ENCODE measurements at places on chromosomes 2 and 18.

DNA sequence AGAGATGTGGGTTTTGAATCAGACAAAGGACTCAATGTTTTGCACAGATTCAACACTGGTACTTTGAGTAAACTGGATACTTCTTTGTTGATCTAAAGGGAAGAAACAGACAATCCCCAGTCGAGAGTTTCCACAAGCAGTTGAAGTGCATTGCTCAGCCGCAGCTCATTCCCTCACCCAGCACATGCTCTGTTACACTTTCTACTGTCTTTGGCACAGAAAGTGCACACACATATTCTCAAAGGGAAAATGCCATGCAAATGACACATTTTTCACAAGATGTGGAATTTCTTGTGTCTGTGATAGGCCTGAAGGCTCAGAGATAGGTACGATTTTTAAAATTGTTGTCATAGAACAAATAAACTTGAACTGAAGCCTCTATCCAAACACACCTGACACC, 258.9 kb upstream of the TRIB2 start:
- DNase-seq, result no peak

GRCh38 chr2:85511008-85511811, 27.8 kb upstream of the MAT2A start:
- no peak for DNase-seq

GRCh38 chr2:8684878-8685696, 3.2 kb downstream of the ID2 start:
- DNase-seq, result peak; percentile 55

DNA sequence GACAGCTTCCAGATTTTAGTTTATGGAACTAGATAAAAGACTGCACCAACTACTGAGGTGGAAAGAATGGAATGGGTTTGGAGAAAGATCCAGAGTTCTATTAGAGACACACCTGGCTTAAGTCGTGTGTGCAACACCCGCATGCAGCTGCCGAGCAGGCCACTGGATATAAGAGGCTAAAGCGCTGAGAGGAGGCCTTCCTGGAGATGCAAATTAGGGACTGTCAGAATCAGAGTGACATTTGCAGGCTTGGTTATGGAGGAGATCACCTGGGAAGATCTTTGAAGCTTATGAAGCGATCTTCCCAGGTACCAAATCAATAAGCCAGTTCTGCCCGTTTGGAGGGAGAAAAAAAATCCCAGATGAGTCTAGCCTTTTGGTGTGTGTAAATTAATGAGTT, 30.4 kb upstream of the KLHL29 start:
- no peak for DNase-seq

DNA sequence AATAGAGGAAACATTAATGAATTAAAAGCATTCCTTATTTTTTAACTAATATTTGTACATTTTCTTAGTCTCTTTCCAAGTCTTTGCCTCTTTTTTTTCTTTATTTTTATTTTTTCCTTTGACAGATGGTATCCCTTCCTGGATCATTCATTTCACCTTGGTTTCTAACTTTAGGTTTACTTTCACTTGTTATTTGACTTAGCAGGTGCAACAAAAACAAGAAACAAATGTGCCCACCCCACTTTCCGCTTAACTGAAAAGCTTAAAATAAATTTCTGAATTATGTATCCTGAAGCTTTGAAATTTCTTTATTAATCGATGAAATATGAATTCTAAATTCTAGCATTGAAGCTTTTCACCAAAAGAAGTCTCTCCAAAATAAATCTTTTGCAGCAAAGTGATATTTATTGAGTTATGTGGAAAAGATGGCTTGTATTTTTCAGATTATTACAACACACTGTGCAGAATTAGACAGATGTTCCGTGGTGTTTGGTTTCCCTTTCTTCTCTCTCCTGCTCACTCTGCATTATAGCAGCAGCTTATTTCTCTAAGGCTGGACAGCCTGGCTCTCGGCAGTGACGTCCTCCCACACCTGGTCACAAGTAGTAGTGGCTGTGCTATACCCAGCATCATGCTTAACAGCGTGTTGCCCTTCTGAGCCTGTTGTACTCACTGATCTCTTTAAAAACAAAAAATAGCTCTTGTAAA, 99.1 kb upstream of the ZNF397 start:
- no peak for DNase-seq

GRCh38 chr2:95376311-95377215, 25.9 kb upstream of the FAHD2A start:
- no peak for DNase-seq

GRCh38 chr2:151886241-151886640, 58.0 kb upstream of the ARL5A start:
- no peak for DNase-seq

GRCh38 chr18:63444580-63444979, 22.3 kb upstream of the VPS4B start:
- no peak for DNase-seq

DNA sequence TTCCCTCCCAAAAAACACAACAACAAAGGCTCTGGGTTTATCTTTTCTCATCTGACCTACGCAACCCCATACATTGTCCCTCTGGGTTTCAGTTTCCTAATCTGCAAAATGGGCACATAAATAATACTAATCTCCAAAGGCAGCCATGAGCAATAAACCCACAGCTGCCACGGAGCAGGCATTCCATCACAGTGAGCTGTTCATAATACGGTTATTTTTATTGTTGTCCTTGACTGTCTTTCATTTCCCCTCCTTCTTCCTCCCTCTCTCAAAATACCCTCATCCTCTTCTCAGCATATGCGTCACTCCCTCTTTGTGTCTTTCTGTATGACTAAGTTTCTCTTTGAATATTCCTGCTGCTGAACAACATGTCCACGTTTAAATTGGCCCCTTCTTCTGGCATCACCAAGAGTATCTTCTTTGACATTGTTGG, 129.8 kb upstream of the CAB39 start:
- no peak for DNase-seq

DNA sequence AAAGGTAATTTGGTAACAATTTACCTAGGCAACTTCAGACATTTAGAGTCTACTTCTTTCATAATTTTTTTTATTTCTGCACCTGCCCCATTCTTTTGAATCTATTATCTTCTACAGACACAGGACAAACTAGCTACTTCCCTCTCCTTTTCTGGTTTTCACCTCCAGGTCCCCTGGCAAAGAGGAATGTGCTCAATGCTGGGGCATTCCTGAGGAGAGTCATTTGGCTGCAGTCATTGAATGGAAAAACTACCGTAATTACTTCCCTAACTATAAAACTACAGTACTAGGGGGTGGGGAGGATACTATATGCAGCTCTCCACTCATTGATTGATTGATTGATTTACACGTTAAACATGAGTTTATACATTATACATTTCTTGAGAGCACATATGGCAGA, 11.2 kb upstream of the ARHGAP28 start:
- DNase-seq, result no peak

- no peak for DNase-seq
Observed at GRCh38 chr2:109350526-109350925, 221.5 kb downstream of the SH3RF3 start.

DNA sequence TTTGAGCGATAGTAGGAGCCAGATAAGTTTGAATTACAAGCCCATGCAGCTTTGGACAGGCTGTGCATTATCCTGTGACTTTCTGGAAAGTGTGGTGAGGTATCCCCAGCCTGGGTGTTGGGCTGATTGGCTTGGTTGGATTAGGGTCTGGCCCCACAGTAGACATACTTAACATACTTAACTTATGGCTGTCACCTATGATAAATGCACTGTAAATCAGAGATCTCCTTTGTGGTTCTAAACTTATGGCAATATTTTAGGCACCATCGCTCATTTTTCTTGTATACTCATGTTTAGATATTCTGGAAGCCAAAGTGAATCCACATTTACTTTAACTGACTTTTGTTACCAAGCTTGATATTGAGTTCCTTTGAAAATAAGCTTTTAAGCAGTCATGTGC, 54.8 kb downstream of the SPTBN1 start:
- DNase-seq, result no peak

GRCh38 chr2:28451793-28452533, 43.9 kb upstream of the PLB1 start:
- no peak for DNase-seq

GRCh38 chr2:47034973-47035609, 119.5 kb upstream of the MCFD2 start:
- no peak for DNase-seq

DNA sequence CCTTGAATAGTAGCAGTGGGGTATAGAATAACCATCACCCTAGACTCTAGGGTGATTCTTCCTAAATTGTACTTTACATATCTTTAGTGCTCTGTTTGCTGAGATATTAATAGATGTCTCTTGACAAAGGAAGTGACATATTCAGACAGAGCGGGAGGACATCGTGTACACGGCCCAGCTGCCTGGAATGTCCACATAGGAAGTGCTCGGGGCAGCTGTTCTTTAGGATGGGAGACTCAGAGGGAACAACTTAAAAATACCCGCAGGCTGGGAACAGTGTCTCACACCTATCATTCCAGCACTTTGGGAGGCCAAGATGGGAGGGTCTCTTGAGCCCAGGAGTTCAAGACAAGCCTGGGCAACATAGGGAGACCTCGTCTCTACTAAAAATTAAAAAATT, 206.1 kb downstream of the FAM210A start:
- no peak for DNase-seq

- DNase-seq, result no peak
Observed at GRCh38 chr2:42138163-42139015, 30.8 kb upstream of the EML4 start.

DNA sequence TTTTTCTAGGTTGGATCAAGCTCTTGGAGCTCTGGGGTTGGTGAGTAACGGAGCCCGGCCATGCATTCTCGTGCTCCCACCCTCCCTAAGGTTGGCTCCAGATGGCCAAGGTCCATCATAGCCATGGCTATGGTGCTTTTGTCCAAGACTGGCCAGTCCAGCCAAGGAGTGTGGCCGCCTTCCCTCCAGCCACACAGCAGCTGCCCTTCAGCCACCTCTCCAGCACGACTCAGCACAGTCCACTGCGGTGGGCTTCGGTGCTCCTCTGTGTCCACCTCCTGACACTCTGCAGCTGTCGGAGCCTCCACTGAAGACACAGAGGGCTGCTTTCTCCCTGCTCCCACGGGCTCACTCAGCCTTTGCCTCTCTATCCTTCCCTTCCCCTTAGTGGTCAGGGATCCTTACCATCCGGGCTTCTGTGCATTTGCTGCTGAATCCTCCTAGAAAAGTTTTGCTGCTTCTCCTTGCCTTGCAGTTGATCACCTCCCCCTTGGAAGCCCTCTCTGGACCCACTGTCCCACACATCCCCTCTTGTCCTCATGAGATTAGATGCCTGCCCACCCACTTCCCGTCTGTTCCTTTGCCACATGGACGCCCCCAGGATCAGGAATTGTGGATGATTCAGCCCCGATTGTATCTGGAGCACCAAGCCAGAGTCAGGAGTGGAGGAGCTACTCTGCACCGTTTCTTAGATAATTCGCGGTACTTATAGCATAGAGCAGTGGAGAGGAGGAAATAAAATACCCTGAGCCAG, 177.1 kb upstream of the COPS8 start:
- no peak for DNase-seq

GRCh38 chr18:4251873-4252272, 203.2 kb downstream of the DLGAP1 start:
- no peak for DNase-seq

DNA sequence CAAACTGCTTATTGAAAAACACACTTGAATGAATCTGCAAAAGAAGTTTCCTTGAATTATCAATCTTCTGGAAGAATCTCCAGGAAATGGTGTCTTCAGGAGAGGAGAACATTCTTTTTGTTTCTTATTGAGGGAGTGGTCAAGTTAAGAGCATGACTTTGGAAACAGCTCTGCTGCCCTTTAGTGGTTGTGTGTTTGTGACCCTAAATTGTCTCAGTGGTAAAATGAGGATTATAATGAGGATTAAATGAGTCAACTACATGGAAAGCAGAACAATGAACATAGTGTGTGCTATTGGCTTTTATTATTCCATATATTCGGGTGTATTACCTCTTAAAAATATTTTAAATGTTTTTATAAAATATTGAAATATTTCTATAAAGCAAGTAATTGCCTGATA, 44.8 kb upstream of the TANC1 start:
- no peak for DNase-seq

DNA sequence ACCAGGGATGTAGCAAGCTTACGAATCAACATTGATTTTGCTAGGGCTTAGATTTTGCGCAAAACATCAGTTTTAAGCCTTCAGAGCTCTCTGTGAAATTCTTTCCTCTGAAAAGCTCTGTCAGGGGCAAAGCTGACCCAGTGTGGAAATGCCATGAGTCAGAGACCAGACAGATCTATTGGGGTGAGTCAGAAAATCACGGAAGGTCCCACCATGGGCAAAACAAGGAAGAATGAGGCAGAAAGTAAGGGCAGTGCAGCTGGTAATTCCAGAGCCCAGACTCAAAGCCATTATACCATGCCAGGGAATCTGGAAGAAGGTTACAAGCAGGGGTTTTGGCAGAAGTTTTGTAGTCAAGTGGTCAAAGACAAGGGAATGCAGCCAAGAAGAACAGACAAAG, 256.6 kb upstream of the CTAGE1 start:
- DNase-seq, result no peak

GRCh38 chr18:452816-453215, 47.7 kb downstream of the COLEC12 start:
- no peak for DNase-seq

DNA sequence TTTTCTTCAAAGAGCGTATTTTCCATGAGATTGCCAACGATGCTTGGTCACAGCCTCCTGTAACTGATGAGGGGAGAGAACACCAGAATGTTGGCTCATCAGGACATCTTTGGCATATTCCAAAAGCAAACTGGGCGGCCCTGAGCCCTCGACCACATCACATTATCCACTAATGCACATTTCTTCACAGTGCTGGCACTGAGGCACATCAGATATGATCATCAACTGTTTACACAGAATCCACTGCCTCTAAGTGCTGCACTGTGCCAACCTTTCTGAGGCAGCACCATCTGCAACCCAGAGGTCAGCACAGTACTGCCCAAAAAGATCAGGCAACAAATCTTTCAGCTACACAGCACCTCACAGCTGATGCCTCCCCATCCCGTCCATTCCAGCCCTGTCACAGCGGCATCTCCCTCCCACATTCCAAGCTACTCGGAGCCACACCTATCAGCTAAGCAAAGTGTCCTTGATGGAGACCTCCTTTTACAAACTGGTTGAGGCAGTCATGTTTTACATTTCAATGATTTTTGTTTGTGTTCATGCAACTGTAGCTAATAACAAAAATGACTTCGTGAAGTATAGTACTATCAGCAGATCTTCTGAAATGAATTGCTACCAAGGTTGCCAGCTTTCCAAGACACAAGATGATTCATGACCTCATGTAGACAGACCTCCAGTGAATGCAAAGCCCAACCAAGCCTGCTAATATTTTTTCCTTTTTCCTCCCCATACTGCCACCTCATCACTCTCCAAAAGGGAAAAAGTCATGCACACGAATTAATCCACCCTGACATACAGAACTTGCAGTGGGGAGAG, 32.3 kb downstream of the MYO5B start:
- no peak for DNase-seq

DNA sequence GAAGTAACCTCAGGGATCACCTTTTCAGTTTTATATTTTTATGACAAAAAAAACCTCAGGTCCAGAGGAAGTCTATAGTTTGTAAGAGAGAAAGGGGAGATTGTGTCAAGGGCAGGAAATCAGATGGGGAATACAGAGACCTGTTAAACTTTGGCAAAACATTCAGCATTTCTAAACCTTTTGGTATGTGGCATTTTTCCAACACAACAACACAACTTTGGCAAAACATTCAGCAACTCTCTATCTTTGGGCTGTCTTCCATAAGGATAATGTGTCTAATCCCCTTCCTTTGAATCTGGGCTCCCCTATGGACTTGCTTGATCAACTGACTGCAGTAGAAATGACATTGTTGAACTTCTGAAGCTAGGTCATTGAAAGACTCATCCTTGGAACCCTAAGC, 220.6 kb upstream of the CCDC68 start:
- DNase-seq, result no peak

- DNase-seq, result no peak
Observed at GRCh38 chr18:52963481-52963880, 623.5 kb downstream of the DCC start.

Measured in C1 segment of cervical spinal cord (tissue), 14 donors.